Hepatocyte (in vitro differentiated cells): ENCODE measurements at places on chromosomes 3 and 15.

DNA sequence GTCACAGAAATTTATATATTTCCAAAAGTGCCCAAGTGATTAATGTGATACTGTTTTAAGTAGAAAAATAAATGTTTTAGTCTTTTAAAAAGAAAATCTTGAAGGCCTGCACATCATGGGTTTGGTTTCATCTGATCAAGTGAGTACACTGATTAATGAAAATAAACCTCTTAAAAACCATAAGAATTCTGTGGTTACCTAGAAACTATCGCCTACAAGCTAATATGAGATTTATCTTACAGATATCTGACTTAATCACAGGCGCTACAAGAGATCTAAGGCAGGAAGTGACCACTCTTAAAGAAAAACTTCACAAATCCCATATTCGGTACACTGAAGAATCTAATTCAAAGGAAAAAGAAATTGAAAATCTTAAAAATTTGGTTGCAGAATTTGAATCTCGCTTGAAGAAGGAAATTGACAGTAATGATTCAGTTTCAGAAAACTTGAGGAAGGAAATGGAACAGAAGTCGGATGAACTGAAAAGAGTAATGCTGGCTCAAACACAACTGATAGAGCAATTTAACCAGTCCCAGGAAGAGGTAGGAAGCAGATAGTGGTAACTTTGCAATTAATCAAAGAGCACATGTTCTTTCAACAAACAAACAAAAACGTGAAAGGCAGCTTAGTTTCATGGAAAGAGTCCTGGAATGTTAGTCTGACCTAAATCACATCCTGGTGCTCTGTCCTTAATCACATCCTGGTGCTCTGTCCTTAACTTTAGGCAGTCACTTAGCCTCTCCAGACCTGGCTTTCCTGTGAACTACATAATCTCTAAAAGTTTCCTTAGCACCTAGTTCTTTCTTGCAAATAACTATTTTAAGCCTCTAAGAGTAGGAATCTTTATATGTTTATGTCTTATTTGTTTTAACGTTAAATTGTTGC lies 131.8 kb downstream of the CCNL1 start:
- no peaks in the 10 kb centered on the region for H3K36me3 ChIP-seq
- no peaks in the 10 kb centered on the region for H3K4me1 ChIP-seq
- no peak for DNase-seq

- no peak overlapping the region for H3K4me3 ChIP-seq
- no peak overlapping the region for H3K27ac ChIP-seq
- no peaks in the 10 kb centered on the region for H3K4me1 ChIP-seq
- DNase-seq: no peak
- no peaks in the 10 kb centered on the region for H3K36me3 ChIP-seq
These were observed 175.4 kb upstream of the LINGO1 start for GRCh38 chr15:77808075-77808474.

DNA sequence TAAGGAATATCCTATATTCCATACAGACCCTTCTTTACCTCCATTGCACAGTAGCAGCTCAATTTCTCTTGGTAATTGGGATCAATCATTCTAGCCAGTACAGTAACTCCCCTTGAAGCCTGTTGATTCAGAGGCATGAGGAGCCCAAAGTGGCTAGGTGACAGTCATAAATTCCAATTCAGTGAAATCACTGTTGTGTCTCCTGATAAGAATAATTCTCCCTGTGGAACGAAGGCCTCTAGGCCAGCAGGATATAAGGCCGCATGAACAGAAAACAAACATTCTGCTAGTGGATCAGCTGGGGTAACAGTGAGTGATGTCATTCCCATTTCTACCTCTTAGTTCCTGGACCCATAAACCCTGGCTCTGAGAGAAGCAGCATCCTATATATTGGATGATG lies 696.3 kb downstream of the NR2F2 start:
- peak; percentile 46 for DNase-seq
- no peaks in the 10 kb centered on the region for H3K27me3 ChIP-seq
- no peak overlapping the region for H3K4me3 ChIP-seq
- peak overlapping the region; percentile 35 for H3K27ac ChIP-seq
- H3K36me3 ChIP-seq: no peaks in the 10 kb centered on the region

DNA sequence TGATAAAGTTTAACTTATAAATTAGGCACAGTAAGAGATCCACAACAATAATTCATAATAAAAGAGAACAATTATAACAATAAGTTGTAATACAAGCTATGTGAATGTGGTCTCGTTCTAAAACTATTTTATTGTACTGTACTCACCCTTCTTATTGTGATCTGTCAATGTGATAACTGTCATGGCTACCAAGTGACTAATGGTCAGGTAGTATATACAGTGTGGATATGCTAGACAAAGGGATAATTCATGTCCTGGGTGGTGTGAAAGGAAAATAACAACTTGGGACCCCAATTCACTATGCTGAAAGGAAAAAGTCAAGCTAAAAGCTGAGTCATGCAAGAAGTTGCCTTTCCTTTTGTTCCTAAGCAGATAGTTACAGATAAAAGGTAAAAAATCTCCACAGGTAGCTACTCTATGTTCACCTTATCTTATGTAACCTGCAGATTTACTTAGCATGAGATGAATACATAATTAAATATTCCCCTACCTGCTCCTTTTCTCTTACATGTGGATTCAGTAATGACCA lies 10.7 kb upstream of the CYP8B1 start:
- H3K36me3 ChIP-seq: no peaks in the 10 kb centered on the region
- no peak for DNase-seq
- H3K27me3 ChIP-seq: no peaks in the 10 kb centered on the region
- H3K4me1 ChIP-seq: no peaks in the 10 kb centered on the region
- H3K27ac ChIP-seq: no peak overlapping the region

DNA sequence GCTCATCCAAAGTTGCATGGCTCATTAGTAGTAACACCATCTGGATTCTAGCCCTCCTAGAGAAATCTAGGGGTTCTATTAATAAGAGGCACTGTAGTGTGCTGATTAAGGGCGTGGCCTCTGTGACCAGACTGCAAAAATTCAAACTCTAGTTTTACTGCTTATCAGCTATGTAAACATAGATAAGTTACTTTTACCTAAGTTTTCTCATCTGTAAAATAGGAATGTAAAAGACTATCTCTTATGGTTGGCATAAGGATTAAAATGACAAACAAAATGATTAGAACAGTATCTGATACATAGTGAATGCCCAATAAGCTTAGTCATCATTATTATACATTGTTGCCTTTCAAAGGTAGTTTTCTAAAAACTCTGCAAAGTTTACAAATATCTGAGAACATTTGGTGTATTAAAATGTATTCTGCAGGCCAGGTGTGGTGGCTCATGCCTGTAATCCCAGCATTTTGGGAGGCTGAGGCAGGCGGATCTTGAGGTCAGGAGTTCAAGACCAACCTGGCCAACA lies 4.5 kb downstream of the PTX3 start:
- DNase-seq: no peak
- H3K36me3 ChIP-seq: no peaks in the 10 kb centered on the region
- H3K27me3 ChIP-seq: peaks cover 13% of the 10 kb centered on the region
- peaks cover 5% of the 10 kb centered on the region for H3K4me1 ChIP-seq

- H3K4me3 ChIP-seq: no peak overlapping the region
- H3K4me1 ChIP-seq: peaks cover 4% of the 10 kb centered on the region
- H3K27ac ChIP-seq: peak overlapping the region; percentile 38
- H3K27me3 ChIP-seq: no peaks in the 10 kb centered on the region
These were observed 273.6 kb downstream of the THRB start for GRCh38 chr3:24220859-24221657.

DNA sequence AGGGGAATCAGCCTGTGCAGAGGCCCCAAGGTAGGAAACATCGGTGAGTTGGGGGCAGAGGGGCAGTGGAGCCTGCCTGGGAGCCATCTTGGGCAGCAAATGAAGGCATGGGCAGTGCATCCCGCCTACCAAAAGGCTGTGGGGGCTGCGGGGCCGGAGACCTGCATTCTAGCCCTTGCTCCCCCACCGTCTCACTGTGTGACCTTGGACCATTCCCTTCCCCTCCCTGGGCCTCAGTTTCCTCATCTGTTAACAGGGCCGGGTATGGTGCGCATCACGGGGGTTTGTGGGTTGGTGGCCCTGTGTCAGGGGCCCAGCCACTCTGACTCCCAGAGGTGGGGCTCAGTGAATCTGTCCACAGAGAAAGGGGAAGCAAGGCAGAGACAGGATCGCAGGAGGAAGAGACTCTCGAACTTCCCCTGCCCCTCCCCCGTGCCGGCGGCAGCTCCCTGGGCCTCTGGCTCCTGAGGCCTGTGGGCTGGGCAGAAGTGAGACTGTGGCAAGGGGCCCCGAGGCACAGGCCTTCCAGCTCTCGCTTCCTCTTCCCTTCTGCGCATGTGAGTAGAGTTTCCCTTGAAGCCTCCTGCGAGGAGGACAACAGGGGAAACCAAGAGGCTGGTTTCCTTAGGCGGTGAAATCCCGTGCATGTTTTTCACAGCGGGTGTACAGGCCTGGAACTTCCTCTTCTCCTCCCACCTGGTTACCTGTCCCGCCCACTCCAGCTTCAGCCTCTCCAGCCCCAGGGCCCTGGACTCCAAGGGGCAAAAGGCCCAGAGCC lies 42.9 kb downstream of the IDH2 start:
- H3K27me3 ChIP-seq: no peaks in the 10 kb centered on the region
- peak overlapping the region; percentile 83 for H3K27ac ChIP-seq
- H3K4me3 ChIP-seq: no peak overlapping the region

- no peaks in the 10 kb centered on the region for H3K27me3 ChIP-seq
- no peaks in the 10 kb centered on the region for H3K36me3 ChIP-seq
- no peak overlapping the region for H3K27ac ChIP-seq
- no peak overlapping the region for H3K4me3 ChIP-seq
- DNase-seq: no peak
These were observed 68.1 kb upstream of the DLG1 start for GRCh38 chr3:197366301-197367044.

- H3K4me3 ChIP-seq: no peak overlapping the region
- H3K4me1 ChIP-seq: peaks cover 2% of the 10 kb centered on the region
- peaks cover 5% of the 10 kb centered on the region for H3K27me3 ChIP-seq
- no peaks in the 10 kb centered on the region for H3K36me3 ChIP-seq
These were observed 168.2 kb downstream of the TBC1D2B start for GRCh38 chr15:77909182-77909940.

DNA sequence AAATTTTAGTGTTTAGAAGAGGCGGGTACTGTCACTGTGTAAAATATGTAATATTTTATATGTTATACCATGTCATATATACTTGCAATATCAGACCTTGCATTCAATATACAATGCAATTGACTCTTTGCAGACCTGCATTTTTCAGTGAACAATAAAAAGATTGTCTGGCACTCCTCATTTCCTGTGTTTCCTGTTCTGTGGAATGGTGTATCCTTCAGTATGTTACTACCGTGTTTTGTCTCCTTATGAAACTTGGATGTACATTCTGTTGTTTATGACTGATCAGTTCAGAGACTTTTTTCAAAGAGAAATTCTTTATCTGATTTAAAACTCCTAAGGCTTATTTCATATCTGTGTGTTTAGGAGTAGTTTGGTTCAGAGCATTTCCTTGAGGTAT lies 31.5 kb downstream of the APH1B start:
- H3K27me3 ChIP-seq: no peaks in the 10 kb centered on the region
- H3K4me3 ChIP-seq: no peak overlapping the region
- H3K36me3 ChIP-seq: no peaks in the 10 kb centered on the region
- no peaks in the 10 kb centered on the region for H3K4me1 ChIP-seq

DNA sequence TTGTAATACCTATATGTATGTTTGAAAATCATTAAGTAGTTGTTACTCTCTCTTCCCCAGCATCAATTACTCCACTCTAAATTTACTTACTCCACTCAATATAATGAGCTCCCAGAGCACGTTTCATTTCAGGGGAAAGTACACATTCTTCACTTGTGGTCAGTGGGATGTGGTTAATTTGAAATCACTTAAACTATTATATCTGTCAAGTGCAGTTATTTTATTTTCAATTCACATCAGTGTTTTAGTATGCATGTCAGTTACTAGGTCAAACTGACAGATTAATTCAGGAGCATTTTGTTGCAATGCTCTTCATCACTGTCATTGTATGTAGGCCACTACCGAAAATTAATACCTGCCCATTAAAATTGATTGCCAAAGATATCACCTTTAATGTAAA lies 376.1 kb downstream of the ZIC4 start:
- H3K4me3 ChIP-seq: no peak overlapping the region
- H3K27me3 ChIP-seq: no peaks in the 10 kb centered on the region
- no peak for DNase-seq
- no peak overlapping the region for H3K27ac ChIP-seq
- no peaks in the 10 kb centered on the region for H3K4me1 ChIP-seq
- H3K36me3 ChIP-seq: no peaks in the 10 kb centered on the region

DNA sequence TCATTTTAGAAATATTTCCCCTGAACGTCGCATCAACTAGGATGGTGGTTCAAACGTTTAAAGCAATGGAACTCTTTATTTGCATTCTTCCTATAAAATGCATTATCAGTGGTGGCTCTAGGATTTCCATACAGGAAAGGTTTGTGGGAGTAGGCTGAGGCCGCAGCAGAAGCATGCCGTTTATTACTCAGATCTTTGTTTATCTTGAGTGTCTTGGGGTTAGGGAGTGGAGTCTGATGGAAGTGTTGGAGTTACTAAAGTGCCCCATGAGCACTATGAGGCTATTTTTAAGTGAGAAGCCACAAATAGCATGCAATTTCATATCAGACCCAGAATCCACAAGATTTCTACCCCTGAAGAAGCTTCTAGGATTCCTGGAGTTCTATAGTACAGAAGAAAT lies 26.2 kb downstream of the ATOSA start:
- no peak overlapping the region for H3K4me3 ChIP-seq
- no peaks in the 10 kb centered on the region for H3K27me3 ChIP-seq
- peak; percentile 18 for DNase-seq
- H3K27ac ChIP-seq: peak overlapping the region; percentile 64
- no peaks in the 10 kb centered on the region for H3K36me3 ChIP-seq
- H3K4me1 ChIP-seq: peaks cover 11% of the 10 kb centered on the region

DNA sequence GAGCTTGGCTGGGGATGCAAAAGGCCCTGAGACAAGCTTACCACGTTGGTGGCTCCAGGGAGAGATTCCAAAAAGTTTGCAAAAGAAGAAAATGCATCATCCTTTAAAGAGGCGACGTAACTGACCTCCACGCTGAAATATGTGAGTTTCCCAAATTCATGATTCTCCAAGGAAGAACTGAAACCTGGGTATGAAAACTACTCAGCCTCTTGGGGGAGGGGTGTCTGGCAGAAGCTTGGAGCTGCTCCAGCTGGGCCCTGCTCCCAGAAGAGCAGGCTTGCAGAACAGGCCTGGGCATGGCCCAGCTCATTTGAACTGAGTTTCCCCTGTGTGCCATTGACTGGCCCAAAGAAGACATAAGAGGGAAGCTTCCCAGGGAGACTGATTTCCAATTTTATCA lies 20.5 kb downstream of the CPN2 start:
- H3K27me3 ChIP-seq: no peaks in the 10 kb centered on the region
- H3K4me1 ChIP-seq: peaks cover 7% of the 10 kb centered on the region
- no peak for DNase-seq
- no peaks in the 10 kb centered on the region for H3K36me3 ChIP-seq
- H3K4me3 ChIP-seq: no peak overlapping the region
- H3K27ac ChIP-seq: no peak overlapping the region
